Activated CD4-positive, alpha-beta memory T cell treated with anti-CD3 and anti-CD28 coated beads, Interleukin-2, amount 10 ng/mL, durations not matched to agents 7 days and 5 days (primary cell): ENCODE measurements at places on chromosomes 1 and 21. TPM values are rescaled to one million over a fixed set of nuclear protein-coding genes. Genes with fewer than 3 reads are reported as not detected.
A peak's percentile ranks its signal among the peaks of the same experiment; 100 is the strongest.

YIPF1 gene
- 17.8 TPM for total RNA-seq

CDC20 gene
- total RNA-seq, result 141 TPM

ITLN2 gene
- total RNA-seq, result not detected

CA6 gene
- not detected for total RNA-seq

MIXL1 gene
- total RNA-seq, result not detected

- H3K36me3 ChIP-seq, result peaks cover 74% of the 10 kb centered on the region
- H3K4me3 ChIP-seq, result no peak overlapping the region
- H3K27me3 ChIP-seq, result no peaks in the 10 kb centered on the region
- no peak for DNase-seq
- no peaks in the 10 kb centered on the region for H3K4me1 ChIP-seq
These were observed 35.2 kb upstream of the SYT2 start for GRCh38 chr1:202745323-202745888.

GRCh38 chr1:150708595-150708994, 11.6 kb upstream of the GOLPH3L start:
- DNase-seq, result no peak
- H3K36me3 ChIP-seq, result no peaks in the 10 kb centered on the region
- H3K4me3 ChIP-seq, result no peak overlapping the region
- no peak overlapping the region for H3K27ac ChIP-seq

GRCh38 chr1:46735708-46736324, 16.9 kb upstream of the EFCAB14 start:
- H3K36me3 ChIP-seq, result no peaks in the 10 kb centered on the region
- H3K4me3 ChIP-seq, result no peak overlapping the region
- peaks cover 25% of the 10 kb centered on the region for H3K27me3 ChIP-seq

DNA sequence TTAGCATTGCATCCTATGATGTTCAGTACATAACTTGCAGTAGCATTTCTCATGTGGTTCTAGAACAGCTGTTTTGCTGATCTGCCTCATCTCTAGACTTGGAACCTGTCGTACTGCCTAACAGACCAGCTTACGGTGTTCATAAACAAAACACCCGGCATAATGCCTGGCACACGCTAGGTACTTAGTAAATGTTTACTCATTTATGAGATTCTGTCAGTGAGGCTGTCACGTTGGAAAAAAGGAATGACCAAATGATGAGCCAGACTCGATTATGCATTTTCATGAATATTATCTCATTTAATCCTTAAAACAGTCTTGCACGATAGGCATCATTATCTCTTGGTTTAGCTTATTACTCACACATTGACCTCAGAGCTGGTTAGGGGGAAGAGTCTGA, 46.4 kb downstream of the CACHD1 start:
- H3K27ac ChIP-seq, result no peak overlapping the region
- H3K4me3 ChIP-seq, result no peak overlapping the region
- peaks cover 6% of the 10 kb centered on the region for H3K27me3 ChIP-seq
- H3K4me1 ChIP-seq, result no peaks in the 10 kb centered on the region
- no peak for DNase-seq

GRCh38 chr1:54698346-54698745, 17.3 kb upstream of the TTC4 start:
- no peak for DNase-seq
- no peaks in the 10 kb centered on the region for H3K4me1 ChIP-seq
- H3K4me3 ChIP-seq, result no peak overlapping the region
- no peak overlapping the region for H3K27ac ChIP-seq

- no peak overlapping the region for H3K4me3 ChIP-seq
- no peaks in the 10 kb centered on the region for H3K36me3 ChIP-seq
- peaks cover 20% of the 10 kb centered on the region for H3K4me1 ChIP-seq
- H3K27me3 ChIP-seq, result no peaks in the 10 kb centered on the region
These were observed 37.0 kb upstream of the TENT5B start for GRCh38 chr1:27049607-27050006.

DNA sequence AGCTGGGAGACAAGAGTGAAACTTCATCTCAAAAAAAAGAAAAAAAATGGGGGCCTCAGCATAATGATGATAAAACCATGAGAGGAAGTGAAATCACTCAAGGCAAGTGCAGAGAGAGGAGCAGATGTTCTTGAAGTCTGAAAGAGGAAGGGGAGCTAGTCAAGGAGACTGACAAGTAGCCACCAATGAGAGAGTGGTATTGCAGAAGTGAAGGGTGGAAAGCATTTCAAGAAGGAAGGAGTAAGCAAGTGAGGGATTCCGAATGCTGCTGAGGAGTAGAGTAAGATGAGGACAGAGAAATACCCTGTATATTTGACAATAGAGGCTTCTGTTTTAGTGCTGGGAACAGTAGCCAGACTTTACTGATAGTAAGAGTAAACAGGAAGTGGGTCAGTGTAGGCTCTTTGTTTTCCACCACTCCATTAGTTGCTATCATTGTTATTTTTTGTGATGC, 2.9 kb downstream of the TATDN3 start:
- no peaks in the 10 kb centered on the region for H3K27me3 ChIP-seq
- H3K4me1 ChIP-seq, result peaks cover 47% of the 10 kb centered on the region
- peak overlapping the region; percentile 76 for H3K27ac ChIP-seq

DNA sequence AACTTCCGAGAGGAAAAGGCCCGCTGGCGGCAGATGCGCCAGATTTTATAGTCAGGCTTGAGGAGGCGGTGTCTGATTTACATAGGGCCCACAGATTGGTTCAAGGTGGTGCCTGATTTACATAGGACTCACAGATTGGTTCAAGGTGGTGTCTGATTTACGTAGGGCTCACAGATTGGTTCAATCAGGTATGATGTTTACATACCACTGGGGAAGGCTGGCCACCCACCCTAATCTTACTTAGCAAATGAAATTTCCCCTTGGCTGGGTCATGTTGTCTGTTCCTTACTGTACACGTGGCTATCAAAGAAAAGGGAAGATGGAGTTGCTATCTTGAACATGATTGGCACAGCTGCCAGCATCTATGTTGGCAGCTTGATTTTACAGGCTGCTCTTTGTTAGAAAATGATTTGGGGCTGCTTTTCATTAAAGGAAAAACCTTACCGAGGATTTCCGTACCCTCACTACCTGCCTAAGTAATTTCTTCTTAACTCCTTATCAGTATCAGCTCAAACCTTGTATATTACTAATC, 96.3 kb downstream of the SETD4 start:
- DNase-seq, result no peak
- H3K36me3 ChIP-seq, result no peaks in the 10 kb centered on the region
- H3K4me3 ChIP-seq, result no peak overlapping the region
- H3K27ac ChIP-seq, result no peak overlapping the region

DNA sequence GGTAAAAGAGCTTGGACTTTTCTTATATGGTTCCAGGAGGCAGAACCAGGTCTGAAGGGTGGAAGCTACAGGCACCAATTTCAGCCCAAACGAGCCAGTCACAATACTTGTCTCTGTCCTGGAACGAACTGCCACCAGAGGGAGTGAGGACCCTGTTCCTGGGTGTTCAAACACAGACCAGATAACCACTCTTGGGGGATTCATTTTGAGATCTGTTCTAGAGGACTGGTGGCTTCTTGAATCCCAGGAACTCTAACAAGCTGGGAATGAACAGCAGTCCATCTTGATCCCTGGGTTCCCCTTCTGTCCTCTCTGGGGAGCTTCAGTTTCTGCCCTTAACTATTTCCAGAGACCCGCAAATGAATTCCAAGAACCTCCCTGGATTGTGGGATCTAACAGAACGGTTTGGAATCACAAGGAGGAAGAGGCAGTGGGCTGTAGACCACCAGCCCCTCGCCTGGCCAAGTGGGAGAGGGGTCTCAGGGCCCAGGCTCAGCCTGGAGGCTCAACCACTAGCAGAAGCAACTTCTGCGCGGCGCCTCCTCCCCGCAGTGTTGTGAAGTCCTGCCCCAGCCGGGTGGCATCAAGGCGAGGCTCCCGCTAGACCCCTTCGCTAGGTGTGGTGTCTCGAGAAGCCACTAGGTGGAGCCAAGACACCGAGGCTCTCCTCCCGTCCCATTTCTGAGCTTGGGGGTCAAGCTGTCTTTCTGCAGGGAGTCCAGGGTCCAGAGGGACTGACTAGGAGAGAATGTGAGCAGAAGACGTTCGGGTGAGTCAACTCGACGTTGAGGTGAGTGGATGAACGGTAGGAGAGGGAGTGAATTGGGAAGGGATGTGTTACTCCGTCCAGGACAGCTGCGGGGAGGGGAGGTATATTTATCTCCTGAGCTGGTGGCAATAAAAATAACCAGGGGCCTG, 12.1 kb upstream of the NES start:
- no peak overlapping the region for H3K4me3 ChIP-seq
- peak; percentile 76 for DNase-seq
- no peaks in the 10 kb centered on the region for H3K36me3 ChIP-seq

GRCh38 chr1:228862542-228863505, 127.5 kb downstream of the RHOU start:
- H3K4me1 ChIP-seq, result peaks cover 36% of the 10 kb centered on the region
- H3K4me3 ChIP-seq, result no peak overlapping the region
- H3K36me3 ChIP-seq, result no peaks in the 10 kb centered on the region

DNA sequence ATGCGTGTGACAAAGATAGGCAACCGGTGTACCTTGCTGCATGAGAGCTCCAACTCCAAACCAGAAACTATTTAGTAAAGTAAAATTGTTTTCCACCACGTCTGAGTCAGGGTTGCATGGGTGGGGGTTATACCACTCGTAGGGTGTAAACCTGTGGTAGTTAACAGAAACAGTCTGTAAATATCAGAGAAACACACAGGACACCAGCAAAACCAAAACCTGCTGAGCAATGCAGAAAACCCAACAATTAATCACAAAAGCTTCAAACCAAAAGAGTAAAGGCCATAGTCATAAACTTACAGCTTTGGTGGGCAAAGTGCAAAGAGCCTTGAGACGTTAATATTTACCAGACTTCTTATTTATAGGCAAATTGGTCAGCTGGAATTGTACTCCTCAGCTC, 282.7 kb downstream of the BACH1 start:
- no peaks in the 10 kb centered on the region for H3K4me1 ChIP-seq
- H3K4me3 ChIP-seq, result no peak overlapping the region
- no peak for DNase-seq
- no peaks in the 10 kb centered on the region for H3K27me3 ChIP-seq
- H3K36me3 ChIP-seq, result no peaks in the 10 kb centered on the region
- H3K27ac ChIP-seq, result no peak overlapping the region

GRCh38 chr1:168342572-168343280, 62.0 kb downstream of the TBX19 start:
- peak overlapping the region; percentile 75 for H3K27ac ChIP-seq
- H3K4me1 ChIP-seq, result peaks cover 82% of the 10 kb centered on the region
- peak; percentile 92 for DNase-seq
- peaks cover 21% of the 10 kb centered on the region for H3K36me3 ChIP-seq

DNA sequence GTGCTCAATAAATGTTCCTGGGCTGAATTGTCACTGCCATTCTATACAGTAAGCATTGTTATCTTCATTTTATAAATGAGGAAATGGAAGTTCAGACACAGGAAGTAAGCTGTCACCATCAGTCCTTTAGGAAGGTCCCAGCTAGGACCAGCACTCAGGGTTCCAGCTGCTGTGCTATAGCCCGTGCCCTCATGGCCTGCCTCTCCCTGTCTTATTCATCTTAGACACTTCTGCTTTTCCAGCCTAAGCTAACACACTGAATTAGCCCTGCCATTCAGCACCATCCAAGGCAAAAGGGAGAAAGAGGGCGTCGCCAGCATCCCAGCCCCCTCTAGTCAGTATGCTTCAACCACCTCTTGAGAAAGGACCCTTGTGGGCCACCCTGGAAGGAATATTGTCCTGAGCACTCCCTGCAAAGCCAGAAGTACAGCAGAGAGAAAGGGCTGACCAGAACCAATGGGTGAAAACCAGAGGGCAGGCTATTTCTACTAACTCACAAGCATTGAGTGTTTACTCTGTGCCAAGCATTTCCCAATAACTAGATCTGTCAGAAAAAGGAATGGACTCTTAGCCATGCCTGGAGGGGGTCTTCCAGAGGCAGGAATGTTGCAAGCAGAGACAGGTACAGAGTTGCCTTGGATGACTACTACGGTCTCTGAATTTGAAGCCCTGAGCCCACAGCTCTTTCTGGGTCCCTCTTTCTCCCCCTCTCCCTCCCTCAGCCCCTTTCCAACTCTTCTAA, 77.9 kb upstream of the NFIA start:
- no peaks in the 10 kb centered on the region for H3K36me3 ChIP-seq
- peaks cover 8% of the 10 kb centered on the region for H3K27me3 ChIP-seq
- H3K27ac ChIP-seq, result no peak overlapping the region
- DNase-seq, result no peak

- peaks cover 5% of the 10 kb centered on the region for H3K27me3 ChIP-seq
- no peak overlapping the region for H3K27ac ChIP-seq
- no peaks in the 10 kb centered on the region for H3K4me1 ChIP-seq
- H3K36me3 ChIP-seq, result no peaks in the 10 kb centered on the region
- no peak for DNase-seq
These were observed 104.4 kb downstream of the CRYAA start for GRCh38 chr21:43273016-43273707.

DNA sequence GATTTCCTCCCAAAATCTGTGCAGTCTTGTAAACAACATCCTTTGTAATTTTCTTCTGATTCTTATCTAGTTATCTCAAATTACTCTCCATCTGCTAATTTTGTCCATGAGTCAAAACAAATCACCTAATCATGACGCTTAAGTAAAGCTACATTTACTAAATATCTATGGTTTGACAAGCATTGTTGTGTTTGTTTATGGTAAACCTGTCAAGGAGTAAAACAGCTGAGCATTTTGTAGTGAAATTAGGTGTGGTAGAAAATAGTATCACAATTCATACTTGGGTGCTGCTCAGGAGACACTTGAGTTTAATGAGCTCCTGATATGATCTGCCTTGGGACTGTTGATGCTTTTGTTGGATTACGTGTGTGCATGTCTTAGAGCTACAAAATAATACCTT, 11.6 kb downstream of the TIPRL start:
- no peak overlapping the region for H3K27ac ChIP-seq
- H3K36me3 ChIP-seq, result peaks cover 67% of the 10 kb centered on the region
- no peak overlapping the region for H3K4me3 ChIP-seq
- no peaks in the 10 kb centered on the region for H3K27me3 ChIP-seq
- DNase-seq, result no peak
- H3K4me1 ChIP-seq, result no peaks in the 10 kb centered on the region

DNA sequence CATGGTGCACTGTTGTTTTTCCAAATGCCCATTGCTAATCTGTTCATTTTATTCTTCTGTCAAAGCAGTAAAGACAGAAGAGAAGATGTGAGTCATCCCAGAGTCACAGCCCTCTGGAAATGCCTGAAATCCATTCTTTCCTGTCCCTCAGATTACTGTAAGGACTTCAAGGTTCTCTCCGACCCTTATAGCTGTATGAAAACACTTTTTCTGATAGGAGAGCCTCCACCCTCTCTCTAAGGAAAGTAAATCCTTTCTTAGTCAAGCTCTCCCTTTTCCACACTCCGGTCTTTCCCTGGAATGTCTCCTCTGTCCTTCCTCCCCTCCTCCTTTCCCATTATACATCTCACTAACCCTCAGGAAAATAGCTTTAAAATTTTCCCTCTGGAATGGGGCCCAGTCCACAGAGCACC, 3.5 kb upstream of the PRDX6 start:
- H3K27me3 ChIP-seq, result no peaks in the 10 kb centered on the region
- H3K36me3 ChIP-seq, result peaks cover 56% of the 10 kb centered on the region
- no peak for DNase-seq

GRCh38 chr1:100816049-100816448, 78.6 kb downstream of the EXTL2 start:
- H3K36me3 ChIP-seq, result no peaks in the 10 kb centered on the region
- no peak overlapping the region for H3K27ac ChIP-seq
- H3K4me1 ChIP-seq, result peaks cover 6% of the 10 kb centered on the region
- H3K27me3 ChIP-seq, result peaks cover 24% of the 10 kb centered on the region
- H3K4me3 ChIP-seq, result no peak overlapping the region

- no peak overlapping the region for H3K27ac ChIP-seq
- peaks cover 2% of the 10 kb centered on the region for H3K27me3 ChIP-seq
- no peaks in the 10 kb centered on the region for H3K36me3 ChIP-seq
- peaks cover 11% of the 10 kb centered on the region for H3K4me1 ChIP-seq
- no peak overlapping the region for H3K4me3 ChIP-seq
- no peak for DNase-seq
These were observed 104.2 kb upstream of the CASZ1 start for GRCh38 chr1:10900691-10901090.
